Activated CD4-positive, alpha-beta T cell treated with anti-CD3 and anti-CD28 coated beads, Interleukin-2, amount 50 U/mL, for 16 hours (primary cell): ENCODE measurements at places on chromosomes 5 and 9.

GRCh38 chr5:117691081-117691870, 1116.7 kb upstream of the SEMA6A start:
- DNase-seq: no peak

GRCh38 chr5:143618141-143618540, 193.8 kb upstream of the HMHB1 start:
- DNase-seq: no peak

GRCh38 chr9:17906841-17907778, 328.2 kb downstream of the SH3GL2 start:
- no peak for DNase-seq

GRCh38 chr5:154498591-154498990, 20.6 kb upstream of the HAND1 start:
- DNase-seq: no peak

DNA sequence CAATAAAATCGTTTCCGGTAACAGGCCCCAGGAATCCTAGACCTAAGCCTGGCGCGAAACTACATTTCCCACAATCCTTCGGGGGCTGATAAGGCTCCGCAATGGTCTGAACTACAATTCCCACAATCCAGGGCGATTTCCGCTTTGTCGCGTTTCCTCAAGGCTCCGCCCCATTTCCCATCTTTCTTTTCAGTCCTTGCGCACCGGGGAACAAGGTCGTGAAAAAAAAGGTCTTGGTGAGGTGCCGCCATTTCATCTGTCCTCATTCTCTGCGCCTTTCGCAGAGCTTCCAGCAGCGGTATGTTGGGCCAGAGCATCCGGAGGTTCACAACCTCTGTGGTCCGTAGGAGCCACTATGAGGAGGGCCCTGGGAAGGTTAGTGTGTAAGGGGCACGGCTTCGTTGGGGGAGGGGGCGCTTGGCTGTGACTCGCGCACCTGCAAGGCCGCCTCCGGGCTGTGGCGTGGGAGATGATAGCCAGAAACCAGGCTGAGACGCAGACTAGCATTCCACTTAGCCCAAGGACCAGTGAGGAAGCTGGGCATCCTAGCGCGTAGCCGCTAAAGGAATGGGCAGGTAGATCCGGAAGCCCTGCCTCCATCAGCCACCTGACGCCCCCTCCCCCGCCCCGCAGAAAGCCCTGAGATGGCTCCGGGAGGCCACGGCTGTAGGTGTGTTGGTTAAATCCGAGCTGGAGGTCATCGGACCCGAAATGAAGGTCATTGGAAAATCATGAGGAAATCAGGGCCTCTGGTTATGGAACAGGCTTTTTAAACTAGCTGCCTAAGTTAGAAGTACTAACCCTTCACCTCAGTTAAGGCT, at the start of gene COX7C:
Gene COX7C, plus strand, starts transcription at position 186 of the 821 bp plus-strand sequence. Its CDS starts 115 bp downstream, at position 301.
- peak; percentile 96 for DNase-seq

GRCh38 chr9:16928179-16928945, 57.9 kb upstream of the BNC2 start:
- DNase-seq: no peak

DNA sequence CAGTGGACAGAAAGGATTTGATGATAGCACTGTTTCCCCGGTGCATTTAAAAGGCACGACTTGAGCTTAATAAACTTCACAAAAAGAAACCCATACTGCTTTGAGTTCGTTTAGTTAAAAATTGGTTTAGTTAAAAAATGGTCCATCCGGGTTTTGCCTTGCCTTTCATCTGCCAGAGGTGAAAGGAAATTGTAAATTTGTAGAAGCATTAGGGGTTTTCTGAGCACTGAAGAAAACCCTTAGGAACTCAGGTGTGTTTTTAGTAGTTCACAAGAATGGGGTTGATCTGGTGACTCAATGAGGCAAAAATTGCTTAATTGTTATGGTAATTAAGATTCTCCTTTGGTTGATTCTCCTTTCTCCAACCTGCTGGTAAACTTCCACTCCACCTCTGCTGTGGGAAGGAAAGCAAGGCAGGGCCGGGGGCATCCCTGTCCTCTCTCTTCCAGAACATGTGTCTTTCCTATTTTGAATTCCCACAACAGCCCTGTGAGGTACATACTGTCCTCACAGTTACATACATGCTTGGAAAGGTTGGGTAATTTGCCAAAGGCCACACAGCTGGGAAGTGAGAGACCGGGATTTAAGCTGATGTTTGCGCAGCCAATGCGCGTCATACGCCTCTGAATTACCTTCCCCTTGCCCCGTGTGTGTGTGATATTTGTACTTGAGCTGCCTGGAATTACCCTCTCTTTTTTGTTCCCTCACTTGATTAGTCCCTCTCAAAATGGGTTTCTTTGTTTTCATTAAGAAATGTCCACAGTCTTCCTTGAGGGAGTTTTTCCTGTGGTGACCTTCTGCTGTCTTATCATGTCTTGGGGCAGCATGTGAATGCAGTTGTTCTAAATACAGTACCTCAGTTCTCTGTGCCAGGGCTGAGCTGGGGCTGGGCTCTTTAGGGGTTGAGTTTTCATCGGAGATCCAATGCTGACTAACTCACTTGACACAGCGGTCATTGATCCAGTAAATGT, 94.4 kb downstream of the ARHGAP26 start:
- DNase-seq: no peak

- no peak for DNase-seq
Observed at GRCh38 chr5:62017092-62017491, 288.9 kb upstream of the KIF2A start.

GRCh38 chr9:108776920-108777639, 78.7 kb downstream of the ACTL7B start:
- no peak for DNase-seq

- DNase-seq: no peak
Observed at GRCh38 chr5:96431376-96432187, 1.5 kb downstream of the PCSK1 start.

GRCh38 chr9:135339378-135339973, 140.1 kb upstream of the PPP1R26 start:
- DNase-seq: no peak

GRCh38 chr5:61820836-61821235, 485.2 kb upstream of the KIF2A start:
- no peak for DNase-seq

GRCh38 chr5:9547122-9547947, 1.5 kb upstream of the SEMA5A start:
- DNase-seq: no peak

GRCh38 chr9:69273161-69273560, 51.9 kb upstream of the ENTREP1 start:
- no peak for DNase-seq

DNA sequence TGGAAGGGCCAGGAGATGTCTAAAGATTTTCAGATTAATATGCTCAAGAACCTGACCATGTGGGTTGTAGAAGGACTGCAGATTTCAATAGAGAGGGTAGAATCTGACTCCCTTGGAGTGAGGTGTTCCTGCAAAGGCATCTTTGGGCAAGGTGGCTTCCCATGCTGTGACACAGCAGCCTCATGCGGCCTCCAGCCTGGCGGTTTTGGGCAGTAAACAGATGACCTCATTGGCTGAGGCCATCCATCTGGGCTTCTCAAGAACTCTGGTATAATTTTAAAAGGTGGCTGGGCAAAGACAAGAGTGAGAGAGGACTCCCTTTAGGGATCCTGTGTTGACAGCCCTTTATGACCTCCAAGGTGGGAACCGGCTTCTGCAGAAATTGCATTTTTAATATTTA, 90.3 kb upstream of the ERCC6L2 start:
- DNase-seq: no peak

- DNase-seq: no peak
Observed at GRCh38 chr5:68230285-68230684, 14.7 kb downstream of the PIK3R1 start.

DNA sequence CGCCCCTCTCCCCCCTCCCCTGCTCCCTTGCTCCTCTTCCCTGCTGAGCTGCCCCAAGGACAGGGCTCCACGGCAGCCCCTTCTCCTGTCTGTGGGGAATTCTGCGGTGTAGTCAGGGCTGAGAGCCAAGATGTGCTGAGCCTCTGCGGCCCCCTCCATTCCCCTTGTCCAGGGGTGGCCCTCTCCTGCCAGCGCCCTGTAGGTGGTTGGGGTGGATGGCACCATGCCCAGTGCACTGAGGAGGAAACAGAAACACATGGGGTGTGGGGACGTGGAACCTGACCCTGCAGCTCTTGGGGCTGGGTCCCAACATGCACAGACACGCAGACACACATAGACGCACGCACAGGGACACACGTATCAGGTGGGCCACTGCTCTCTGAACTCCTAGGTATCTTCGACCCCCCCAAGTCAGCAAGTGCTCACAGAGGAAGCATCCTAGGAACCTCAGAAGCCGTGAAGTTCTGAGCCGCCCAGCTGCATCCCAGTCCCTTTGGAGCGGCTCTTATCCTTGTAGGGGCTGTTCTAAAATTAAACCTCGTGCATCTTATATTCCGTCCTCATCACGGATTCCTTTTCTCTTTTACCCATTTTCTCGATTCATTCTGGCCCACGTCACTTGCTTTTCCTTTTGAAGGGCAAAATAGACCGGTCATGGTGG, 64.8 kb downstream of the HMCN2 start:
- no peak for DNase-seq

DNA sequence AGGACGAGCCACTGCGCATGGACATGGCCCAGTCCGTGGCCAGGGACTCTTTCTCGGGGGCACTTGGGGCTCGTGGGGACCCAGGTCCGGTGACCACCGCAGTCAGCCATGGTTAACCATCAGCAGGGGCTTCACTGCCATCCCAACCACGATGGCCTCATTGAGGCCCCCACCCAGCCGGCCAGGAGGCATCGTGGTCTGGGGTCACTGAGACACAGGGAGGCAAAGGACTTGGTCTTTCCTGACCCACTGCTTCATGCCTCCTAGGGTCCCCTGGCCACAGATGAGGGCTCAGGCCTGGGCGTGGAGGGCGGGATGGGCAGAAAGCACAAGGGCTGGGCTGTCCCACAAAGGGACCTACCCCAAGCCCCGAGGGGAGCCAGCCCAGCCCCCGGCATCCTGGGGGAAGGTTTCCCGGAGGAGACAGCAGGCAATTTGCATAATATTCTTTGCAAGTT, 6.6 kb downstream of the NACC2 start:
- DNase-seq: no peak

GRCh38 chr5:82208371-82208770, 69.8 kb downstream of the RPS23 start:
- DNase-seq: no peak

DNA sequence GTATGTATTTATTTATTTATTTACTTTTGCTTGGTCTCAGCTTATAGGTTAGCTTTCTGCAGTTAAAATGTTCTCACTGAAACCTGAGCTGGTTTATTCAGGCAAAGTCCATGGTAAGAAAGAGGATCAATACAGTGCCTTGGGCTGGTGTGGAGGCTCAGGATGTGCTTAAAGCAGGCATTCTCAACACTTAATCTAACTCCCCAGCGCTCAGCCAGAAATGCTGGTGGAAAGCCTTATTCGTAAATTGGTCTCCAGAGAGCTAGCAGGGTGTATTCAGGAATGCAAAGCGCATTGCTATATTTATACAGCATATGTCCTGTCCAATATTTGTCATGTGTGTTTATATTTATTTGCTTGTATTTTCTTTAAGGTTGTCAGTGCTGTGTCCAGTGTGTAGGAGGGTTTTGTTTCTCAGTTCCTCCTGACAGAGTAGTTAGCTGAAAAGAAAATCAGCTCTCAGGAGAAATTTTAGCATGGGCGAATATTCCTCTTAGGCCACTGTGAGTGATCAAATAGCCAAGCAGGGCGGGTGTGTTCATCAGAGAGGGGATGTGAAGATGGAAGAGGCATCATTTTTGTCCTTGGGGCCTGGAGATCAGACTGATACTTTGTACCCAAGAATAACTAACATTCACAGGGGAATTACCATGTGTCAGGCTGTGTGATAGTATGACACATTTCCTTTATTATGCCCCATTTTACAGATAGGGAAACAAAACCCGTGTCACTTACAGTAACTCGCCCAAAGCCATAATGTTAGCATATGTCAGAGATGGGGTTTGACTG, 65.8 kb downstream of the DOCK2 start:
- DNase-seq: peak; percentile 61

DNA sequence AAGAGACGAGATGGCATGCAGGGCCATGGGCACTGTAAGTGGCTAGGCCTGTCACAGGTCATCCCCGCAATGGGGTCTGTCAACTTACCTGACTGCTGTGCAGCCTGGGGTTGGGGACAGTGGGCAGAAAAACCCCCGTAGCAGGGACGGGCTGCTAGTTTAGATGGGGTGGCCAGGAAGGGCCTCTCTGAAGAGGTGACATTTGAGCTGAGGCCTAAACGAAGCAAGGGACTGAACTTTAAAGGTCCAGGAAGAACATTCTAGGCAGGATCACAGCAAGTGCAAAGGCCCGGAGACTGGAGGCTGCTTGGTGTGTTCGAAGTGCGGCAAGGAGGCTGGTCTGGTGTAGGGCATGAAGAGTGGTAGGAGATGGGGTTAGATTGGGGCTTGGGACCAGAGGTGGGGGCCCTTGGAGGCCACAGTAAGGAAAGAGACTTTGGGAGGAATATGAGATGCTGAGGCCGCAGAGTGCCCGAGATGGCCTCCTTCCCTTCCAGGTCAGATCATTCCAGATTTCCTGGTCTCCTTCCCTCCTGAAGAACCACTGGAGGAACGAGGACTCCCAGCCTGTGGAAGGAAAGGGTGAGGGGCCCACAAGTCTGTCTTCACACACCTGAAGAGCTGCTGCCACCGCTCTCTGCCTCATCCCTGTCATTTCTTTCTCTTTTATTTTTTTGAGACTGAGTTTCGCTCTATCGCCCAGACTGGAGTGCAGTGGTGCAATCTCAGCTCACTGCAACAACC, 37.9 kb upstream of the SH3PXD2B start:
- DNase-seq: no peak

GRCh38 chr5:159212657-159213462, 3.5 kb upstream of the RNF145 start:
- no peak for DNase-seq

- no peak for DNase-seq
Observed at GRCh38 chr9:134304690-134305089, 21.6 kb upstream of the RXRA start.

DNA sequence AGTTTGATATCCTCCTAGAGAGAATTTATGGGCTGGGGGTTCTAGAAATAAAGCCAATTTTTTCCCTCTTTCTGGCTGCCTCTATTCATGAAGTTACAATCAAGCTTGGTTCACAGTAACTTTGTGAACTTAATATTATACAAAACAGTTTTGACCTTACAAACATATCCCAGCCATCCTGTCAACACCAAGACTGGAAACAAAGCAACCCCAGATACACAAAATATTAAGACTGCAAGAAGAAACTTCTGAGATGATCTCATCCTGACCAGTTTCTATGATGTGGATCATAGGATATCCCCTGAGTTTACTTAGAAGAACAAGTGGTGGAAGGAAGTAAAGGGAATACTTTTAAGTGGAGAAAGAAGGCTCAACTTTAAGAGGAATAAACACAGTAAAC, 28.3 kb upstream of the CER1 start:
- no peak for DNase-seq

DNA sequence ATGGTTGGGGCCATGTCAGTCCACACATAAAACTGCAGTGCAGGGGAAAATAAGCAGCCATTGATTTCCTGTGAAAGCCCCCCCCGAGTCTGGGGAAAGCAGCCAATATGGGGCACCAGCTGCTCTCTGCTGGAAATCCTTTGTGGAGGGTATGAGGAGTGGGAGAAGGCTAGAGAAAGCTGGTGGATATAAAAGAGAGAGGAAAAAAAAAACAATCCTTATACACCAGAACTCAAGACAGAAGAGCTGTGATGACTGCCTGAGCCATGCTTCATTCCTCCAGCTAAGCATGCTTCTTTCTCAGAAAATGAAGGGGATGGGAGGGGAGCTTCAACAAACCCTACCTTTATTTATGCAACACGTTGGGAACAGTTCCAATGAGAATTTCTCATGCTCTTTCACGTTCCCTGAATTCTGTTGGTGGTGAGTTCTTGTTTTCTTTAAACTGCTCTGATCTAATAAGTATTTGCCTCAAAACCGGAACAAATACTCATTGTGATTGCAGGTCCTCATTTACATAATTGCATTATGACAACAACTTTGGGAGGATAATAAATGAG, 688.0 kb upstream of the SEMA6A start:
- no peak for DNase-seq
